ENCODE measurements at places on chromosomes 7 and 10.
A peak's percentile ranks its signal among the peaks of the same experiment; 100 is the strongest.

DNA sequence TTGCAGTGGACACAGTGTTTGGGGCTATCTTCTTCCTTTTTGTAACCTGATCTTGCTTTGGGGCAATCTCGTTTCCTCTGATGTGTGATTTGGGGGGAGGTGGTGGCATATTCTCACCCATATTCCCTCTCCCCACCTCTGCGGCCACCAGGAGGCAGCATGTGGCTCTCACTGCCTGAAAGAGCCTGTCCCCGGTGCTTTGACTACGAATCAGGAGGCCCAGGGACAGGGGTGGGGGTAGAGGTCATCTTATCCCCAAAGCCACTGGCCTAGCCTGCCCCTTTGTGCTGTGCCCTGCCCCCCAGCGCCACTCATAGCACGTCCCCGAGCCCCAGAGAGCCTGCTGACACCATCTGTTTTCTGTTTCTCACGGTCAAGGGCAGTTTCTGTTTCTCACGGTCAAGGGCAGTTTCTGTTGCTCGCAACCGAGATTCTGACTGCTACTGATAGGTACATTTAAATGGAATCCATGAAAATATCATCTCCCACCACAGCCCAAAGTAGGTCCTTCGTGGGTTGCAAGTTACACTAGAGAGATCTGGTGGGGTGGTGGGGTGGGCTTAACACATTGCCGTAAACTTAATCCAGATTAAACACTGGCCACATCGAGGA lies 28.2 kb downstream of the PHYH start:
- DNase-seq: peak; percentile 37

DNA sequence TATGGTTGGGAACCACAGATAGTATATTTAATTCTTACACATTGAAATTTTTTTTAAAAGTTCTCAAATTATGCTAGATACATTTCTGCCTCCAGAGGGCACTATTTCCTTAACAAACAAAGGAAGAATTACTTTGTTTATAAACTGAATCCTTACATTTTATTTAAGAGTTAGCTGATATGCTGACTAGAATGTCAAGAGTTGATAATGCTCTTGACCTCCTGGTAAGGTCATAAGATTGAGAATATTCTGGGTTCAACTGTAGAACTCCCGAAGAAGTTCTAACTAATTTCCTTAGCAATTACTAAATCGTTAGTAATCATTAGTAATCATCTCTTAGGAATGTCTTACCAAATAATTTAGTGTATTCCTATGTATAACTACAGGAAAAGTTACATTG lies 95.3 kb upstream of the CYP26C1 start:
- DNase-seq: peak; percentile 65

DNA sequence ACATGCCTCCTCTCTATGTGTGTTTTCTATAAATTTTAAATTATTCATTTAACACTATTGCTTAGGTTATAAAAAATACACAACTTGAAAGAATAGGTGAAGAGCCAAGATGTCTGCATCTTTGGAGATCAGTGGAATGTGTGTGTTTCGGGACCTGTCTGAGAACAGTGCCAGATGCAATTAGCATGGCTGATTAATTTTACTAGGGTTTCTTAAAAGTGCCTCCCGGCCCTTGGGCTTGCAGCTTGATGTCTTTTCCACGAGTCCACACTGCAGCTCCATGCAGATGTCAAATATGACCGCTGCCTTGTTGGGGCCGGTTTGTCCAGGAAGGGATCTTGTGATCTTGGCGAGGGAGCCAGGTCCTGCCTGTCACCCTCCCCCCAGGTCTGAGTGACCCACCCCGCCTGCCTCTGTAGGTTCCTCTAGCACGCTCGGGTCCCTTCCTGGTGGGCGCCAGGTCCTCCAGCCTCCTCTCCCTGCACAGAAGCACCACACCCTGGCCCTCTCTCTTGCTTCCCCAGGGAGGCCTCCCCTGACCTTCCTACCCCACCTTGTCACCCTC lies 20.7 kb downstream of the LHPP start:
- no peak for DNase-seq

DNA sequence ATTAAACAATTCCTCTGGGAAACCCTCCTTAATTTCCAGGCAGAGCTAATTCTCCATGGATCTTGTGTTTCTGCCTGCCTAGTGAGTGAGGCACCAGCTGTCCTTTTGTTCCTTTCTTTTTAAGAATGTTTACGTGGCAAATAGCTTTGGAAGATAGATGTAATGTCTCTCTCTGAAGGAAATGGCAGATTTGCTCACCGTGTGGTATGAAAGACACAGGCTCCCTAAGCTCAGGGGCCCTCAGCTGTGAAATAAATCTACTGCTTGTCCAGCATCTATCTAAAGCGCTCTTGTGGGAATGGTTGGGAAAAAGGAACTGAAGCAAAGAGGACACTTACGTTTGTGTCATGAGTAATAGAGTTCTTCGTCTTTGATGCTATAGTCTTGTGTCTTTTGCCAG lies 64.6 kb downstream of the FAS start:
- DNase-seq: no peak

- DNase-seq: no peak
Observed at GRCh38 chr10:62047960-62048383, 146.5 kb downstream of the ARID5B start.

DNA sequence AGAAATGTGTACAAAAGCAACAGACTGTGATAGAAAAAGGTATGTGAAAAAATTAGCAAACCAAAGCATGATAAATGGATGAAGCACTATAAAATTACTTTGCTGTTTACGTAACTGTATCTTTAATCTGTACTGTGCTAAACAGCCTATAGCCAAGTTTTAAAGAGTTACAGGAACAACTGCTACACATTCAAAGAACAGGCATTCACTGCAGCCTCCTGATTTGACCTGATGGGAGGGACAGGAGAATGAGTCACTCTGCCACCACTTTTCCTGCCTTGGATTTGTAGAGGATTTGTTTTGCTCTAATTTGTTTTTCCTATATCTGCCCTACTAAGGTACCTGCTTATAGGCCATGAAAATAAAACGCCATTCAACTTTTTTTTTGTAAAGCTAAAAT lies 116.1 kb downstream of the FANK1 start:
- DNase-seq: peak; percentile 16

- no peak for DNase-seq
Observed at GRCh38 chr10:122152544-122152943, 118.6 kb upstream of the BTBD16 start.

DNA sequence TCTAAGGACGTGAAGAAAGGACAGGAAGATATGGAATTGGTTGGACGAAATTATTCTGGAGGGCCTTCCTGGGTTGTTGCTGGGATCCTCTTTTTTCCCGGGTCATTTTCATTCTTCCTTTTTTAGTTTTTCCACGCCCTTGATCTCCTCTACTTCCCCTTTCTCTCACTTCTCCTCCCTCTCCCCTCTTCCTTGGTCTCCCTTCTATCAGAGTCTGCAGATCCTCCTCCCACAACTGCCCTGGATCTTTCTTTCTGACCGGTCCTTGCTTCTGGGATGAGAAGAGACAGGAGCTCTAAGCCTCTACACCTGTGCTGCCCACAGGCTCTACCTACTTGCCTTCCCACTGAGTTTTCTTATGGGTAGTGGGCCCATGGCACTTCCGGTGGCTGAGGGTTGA lies 103.7 kb upstream of the RELN start:
- no peak for DNase-seq

DNA sequence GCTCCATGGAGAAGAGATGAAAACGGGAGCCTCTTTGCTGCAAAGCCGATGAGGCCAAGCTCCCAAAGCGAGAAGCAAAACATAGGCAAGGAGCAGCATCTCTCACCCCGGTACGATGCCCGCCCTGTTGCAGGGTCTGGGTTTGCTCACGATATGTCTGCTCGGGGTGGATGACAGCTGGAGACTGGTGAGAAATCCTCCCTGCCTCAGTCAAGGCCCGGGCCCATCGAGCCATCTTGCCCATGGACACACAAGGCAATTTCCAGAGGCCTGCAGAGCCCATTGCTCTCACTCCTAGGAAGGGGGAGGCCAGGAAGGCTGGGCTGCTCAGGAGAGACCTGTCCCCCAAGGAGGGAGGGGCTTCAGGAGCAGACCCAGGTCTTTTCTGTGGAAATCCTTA lies 391.7 kb upstream of the SHH start:
- no peak for DNase-seq

- DNase-seq: peak; percentile 40
Observed at GRCh38 chr7:21261627-21262594, 166.0 kb upstream of the SP4 start.

- DNase-seq: peak; percentile 44
Observed at GRCh38 chr7:44132039-44132438, 8.7 kb upstream of the POLD2 start.

GRCh38 chr10:30411263-30411662 lies 22.7 kb upstream of the MAP3K8 start:
- DNase-seq: no peak

GRCh38 chr7:121442845-121443244 lies 46.7 kb upstream of the FAM3C start:
- no peak for DNase-seq

DNA sequence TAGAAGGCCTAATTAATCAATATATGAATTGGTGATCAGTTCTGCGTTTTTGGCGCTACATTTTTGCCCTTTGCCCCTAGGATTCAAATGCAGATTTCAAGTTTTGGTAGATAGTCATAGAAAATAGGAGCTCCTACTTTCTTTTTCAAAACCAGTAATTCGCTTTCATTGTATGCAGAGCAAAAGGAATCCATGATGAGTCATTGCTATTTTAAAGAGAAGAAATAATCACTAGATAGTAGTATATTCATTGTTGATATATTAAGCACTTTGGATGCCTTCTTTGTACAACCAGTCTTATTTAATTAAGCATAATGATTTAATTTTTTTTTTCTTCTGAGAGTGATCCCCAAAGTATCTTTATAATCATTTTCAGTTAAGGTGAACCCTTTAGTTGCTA lies 50.3 kb downstream of the CSTF2T start:
- peak; percentile 1 for DNase-seq

GRCh38 chr7:44587843-44588711 lies 6.0 kb upstream of the TMED4 start:
- peak; percentile 62 for DNase-seq

- peak; percentile 30 for DNase-seq
Observed at GRCh38 chr10:31912898-31913850, 15.5 kb downstream of the ARHGAP12 start.

DNA sequence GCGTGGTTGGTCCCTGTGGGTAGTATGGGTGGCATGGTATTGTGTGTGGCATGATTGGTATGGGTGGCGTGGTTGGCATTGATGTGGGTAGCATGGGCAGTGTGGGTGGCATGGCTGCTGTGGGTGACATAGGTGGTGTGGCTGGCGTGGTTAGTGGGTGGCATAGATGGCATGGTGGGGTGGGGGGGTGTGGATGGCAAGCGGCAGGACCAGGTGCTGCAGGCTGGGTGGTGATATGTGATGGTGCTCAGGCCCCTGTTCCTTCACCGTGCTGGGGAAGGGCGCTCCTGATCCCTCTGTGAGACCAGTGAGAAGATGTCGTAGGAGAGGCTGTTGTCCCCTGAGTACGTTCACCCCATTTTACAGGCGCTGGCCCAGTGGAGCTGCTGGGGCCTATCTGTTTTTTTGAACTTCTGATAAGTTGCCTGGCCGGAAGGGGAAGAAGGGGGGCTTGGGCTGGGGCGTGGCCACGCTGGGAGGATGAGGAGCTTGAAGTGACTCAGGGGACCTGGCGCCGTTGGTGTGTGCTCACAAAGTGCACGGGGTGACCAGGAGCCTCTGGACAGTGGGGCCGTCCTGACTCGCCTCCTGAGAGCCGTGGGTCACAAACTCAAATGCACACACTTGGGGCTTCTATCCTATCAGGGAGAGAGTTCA lies 17.5 kb downstream of the INPP5A start:
- DNase-seq: no peak

DNA sequence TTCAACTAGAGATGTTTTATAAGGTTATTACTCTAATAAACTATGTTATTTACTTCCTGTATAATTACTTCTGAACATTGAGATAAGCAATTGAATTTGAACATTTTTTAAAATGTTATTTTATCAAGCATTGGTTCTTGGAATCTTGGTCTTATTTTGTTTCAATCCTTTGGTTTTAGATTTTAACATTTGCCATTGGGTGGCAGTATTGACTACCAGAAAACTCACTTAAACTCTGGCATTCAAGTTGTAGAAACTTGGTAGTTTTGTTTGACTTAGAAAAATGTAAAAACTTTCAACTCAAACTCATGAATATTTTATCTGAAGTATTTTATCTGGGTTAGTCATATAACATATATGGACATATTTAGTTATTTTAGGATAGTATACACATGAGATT lies 48.1 kb downstream of the ATRNL1 start:
- peak; percentile 13 for DNase-seq

- no peak for DNase-seq
Observed at GRCh38 chr7:1078985-1079384, 8.9 kb upstream of the GPER1 start.

DNA sequence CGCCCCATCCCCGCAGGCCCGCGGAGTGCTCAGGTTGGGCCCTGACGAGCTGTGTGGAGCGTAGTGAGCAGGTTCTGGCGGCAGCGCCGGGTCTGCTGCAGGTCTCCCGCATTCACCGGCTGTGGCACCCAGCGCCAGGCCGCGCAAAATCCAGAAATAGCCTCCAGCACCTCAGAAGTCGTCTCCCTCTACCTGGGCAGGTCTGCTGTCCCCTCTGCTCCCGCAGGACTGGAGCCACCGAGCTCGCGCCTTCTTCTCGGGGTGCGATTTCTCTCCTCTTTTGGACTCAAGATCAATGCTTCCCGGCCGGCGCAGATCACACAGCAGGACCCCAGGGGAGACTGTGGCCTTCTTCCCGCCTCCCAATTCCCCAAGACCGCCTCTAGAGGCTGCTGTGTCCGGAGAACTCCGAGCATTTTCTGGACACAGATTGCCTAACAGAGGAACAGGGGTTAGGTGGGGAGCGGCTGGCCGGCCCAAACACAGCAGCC lies 8.4 kb downstream of the TLX1 start:
- DNase-seq: peak; percentile 38

GRCh38 chr7:91974066-91974465 lies 33.4 kb downstream of the AKAP9 start:
- DNase-seq: no peak

GRCh38 chr10:56319386-56319785 lies 41.7 kb downstream of the ZWINT start:
- no peak for DNase-seq

DNA sequence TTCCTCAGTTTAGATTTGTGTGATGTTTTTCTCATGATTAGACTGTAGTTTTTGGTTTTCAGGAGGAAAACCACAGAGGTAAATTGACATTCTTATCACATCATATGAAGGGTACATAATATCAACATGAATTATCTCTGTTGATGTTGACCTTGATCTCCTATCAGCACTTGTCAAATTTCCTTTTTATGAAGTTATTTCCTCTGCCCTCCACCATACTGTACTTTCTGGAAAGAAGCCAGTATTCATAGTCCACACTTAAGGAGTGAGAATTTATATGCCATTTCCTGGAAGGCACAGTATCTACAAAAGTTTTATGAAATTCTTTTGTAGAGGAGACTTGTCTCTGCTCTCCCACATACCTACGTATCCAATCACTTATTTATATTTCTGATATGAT lies 807.2 kb upstream of the MBL2 start:
- DNase-seq: no peak

All from EL (cell line).